Posterior cingulate gyrus (tissue), 11 donors: ENCODE measurements at places on chromosomes 11 and 22.

DNA sequence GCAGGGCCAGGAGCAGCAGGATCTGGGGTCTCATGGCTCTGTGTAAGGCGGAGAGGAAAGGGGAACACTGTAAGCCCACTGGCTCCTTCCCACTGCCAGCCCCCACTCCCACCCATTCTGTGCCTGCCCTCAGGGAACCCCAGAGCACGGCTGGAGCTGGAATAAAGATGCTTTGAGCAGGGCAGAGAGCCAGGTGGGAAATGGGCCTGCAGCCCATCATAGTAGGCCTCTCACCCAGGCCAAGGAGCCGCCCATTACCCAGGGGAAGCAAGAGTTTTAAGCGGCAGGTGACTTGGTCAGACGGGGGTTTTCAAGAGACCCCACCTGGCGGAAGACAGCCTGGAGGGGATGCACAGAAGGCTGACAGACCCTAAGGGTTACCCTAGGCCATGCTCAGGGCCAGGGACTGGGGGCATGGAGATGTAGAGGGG is 4.6 kb downstream of the LRRC32 start:
- DNase-seq: peak; percentile 33

GRCh38 chr11:19774329-19774728 is 61.7 kb downstream of the NAV2 start:
- no peak for DNase-seq

DNA sequence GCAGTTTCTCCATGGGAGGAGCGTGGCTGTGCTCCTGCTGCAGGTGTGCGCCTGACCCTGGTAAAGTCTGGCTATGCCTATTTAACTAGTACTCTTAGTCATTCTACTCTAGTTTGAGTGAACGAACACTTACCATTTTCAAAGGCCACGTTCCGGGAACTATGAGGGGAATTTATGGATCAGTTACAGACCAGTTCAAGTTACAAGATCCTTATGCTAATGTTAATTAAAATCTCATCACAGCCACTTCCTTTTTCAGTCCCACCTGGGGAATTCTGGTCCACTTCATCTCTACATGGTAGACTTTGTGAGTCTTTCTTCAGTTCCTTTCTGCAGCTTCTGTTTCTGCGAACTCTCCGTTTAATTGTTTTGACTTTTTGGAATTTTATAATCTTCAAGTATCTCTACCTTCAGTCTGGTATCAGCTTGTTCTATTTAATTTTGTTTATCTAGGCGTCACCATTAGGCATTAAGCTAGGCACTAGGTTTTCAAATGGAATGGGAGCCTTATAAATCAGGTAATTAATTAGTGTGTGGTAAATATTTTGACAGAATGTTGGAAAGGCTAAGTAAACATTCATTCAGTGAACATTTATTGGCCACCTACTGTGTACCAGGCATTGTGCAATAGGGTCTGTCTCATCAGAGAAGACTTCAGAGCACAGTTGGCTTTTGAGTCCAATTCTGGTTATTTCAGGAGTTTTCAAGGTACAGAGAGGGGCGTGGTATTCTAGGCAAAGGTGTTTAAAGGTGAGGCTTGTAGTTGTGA is 78.9 kb downstream of the GRK3 start:
- DNase-seq: no peak

- no peak for DNase-seq
Measured at GRCh38 chr22:39528080-39528661, 4.4 kb downstream of the RPS19BP1 start.

DNA sequence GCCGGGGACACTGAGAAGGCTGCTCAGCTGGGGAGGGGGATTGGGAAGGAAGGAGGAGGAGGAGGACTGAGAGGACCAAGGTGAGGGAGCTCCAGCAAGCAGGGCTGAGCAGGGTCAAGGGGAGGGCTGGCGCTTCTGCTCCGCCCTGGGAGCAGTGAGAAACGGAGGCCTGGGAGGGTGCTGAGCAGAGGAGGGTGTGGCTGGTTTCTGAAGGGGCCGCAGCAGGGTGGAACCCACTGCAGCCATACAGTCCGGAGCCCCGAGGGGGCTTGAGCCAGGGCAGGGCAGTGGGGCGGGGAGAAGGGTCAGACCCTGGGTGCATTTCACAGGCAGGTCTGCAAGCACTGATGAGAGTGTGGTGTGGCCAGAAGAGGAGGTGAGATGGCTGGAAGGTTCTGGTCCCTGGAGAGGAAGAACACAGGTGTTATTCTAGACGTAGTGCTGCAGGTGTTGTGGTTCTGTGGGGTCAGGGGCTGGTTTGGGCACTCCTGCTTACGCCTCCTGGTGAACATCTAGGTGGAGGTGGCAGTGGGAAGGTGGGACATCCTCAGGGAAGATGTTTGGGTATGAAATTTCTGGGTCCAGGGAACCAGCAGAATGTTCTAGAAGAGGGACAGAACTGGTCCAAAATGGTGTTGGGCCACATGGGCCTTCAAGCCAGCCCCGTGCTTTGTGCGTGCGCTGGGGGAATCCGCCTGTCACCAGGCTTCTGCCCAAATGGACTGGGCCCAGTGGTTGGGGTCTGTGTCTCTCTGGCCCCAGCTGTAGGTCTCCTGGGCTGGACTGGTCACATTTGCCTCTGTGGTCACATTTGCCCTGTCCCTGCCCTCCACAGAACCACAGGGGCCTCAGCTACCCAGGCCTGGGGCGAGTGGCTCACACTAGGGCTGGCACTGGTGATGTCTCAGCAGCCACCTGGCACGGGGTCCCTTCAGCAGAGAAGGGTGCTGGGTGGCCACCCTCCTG is 714.7 kb downstream of the BRD1 start:
- no peak for DNase-seq

DNA sequence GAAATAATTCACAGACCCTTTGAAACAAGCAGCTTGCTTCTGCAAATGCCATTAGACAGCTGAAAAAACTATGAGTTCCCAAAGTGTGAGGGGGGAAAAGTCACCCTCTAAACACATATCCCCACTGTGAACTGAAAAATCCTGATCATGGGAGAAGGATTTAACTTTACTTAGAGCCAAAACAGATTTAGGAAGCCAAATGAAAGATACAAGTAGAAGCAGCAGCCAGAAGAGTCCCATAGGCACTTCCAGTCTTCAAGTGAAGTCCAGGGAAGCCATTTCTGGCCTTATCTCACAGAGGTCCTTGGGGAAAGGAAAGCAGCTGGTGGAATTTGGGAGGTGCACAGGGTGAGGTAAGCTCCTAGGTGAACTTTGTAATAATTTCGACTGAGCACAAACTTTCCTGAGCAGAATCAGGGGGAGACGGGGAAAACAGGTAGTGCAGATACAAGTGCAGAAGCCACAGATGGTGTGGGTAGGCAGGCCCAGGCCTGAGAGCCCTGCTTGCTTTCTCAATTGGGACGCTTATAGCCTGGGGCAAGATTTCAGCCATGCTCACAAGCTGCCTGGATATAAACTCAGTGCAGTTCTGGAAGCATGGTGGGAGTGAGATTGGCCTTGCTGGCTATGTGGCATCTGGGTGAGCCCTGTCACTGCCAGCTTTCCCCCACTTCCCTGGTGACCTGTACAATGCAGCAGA is 44.8 kb downstream of the GAS2 start:
- no peak for DNase-seq

DNA sequence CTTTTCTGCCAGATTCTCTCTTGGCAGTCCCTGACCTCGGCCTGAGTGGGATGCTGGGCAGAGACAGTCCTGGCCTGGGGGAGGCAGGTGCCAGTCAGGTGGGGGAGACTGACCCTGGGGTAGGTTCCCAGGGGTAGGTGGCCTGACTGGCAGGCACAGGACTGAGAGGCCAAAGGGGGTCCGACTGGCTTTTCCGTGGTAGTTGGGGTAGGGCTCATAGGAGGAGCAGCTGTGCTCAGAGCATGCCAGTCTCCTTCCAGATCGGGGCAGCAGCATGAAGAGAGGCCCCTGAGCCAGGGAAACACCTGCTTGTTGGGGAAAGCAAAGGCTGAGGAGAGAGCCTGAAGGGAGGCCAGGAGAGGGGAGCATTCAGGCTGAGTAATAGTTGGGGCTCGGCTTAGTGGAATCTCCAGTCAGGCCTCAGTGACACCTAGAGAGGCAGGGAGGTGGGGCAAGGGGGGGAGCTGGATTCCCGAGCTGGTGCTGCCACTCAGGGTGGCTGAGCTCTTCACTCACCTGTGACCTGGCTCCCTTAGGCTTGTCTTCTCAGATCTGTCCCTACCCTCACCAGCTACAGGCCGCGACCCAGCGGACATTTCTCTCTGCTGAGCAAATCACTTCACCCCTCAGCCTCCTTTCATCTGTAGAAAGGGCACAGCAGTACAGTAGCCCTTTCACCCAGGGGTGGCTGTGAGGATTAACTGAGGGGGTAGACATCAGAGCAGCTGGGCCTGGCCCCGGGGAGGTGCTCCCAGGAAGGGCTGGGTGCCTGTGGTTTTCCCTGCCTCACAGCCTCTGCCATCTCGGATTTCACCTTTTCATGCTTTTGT is 26.2 kb downstream of the MCM5 start:
- DNase-seq: no peak

DNA sequence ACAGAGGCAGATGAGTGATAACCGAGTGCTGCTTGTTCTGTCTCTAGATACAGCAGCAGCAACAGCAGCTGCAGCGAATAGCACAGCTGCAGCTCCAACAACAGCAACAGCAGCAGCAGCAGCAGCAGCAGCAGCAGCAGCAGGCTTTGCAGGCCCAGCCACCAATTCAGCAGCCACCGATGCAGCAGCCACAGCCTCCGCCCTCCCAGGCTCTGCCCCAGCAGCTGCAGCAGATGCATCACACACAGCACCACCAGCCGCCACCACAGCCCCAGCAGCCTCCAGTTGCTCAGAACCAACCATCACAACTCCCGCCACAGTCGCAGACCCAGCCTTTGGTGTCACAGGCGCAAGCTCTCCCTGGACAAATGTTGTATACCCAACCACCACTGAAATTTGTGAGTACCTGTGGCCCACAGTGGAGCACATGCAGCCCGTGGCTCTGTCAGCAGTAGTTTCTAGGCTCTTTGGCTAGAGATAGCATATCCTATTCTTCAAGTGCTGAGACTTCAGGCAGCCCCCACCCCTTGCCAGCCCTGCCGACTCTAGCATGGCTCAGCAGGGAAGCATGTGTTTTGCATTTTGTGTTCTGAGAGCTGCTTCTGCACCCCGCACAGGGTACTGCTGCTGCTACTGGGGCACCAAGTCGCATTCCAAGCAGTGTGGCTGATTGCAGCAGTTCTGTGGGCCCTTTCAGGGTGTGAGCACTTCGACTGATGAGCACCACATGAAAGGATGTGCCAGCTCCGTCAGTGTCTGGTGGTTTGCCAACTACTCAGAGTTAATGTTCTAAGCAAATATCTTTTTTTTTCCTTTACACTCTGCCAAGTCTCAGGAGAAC is 59.2 kb downstream of the MED15 start:
- DNase-seq: peak; percentile 64

GRCh38 chr11:62689421-62690183 is at the start of gene LRRN4CL:
Gene LRRN4CL (minus strand): TSS chr11:62689530. CDS start chr11:62688508, 1,022 bp downstream.
- DNase-seq: no peak

DNA sequence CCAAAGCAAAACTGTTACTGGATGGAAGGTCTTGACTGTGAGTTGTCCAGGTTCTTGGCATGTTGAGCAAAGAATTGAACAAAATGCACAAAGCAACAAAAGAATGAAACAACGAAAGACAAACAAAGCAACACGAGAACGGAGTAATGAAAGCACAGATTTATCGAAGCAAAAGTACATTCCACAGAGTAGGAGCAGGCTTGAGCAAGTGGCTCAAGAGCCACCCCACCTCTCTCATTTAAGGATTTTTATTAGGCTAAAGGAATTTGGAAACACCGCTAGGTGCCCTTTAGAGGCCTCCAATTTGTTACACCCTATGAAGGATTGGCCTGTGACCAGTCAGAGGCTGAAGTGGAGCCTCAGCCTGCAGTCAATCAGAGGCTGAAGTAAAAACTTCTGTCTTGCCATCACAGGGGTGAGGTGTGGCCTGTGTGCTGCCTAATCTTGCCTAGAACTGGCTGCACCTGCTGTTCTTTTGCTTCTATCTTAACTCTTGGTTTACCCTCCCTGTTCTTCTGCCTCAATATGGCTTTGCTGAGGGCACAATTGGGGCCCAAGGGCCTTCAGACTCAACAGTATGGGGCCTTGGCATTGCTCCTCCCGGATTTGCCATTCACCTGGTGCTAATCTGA is 59.4 kb upstream of the FTH1 start:
- no peak for DNase-seq

DNA sequence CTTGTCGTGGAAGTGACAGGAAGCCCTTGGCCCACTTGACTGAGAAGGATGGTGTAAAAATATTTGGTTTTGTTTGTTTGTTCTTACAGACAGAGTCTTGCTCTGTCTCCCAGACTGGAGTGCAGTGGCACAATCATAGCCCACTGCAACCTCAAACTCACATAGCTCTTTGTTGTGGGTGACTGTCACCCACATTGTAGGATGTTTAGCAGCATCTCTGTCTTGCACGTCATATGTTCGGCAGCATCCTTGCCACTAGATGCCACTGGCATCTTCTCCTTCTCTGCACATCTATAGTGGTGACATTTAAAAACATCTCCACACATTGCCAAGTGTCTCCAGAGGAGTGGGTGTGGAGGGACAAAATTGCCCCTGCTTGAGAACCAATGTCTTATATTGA is 56.8 kb downstream of the PRR5L start:
- DNase-seq: no peak
